ENCODE measurements at places on chromosomes 11 and 22.

- DNase-seq, result no peak
Observed at GRCh38 chr11:74004759-74005615, 3.9 kb downstream of the UCP3 start.

DNA sequence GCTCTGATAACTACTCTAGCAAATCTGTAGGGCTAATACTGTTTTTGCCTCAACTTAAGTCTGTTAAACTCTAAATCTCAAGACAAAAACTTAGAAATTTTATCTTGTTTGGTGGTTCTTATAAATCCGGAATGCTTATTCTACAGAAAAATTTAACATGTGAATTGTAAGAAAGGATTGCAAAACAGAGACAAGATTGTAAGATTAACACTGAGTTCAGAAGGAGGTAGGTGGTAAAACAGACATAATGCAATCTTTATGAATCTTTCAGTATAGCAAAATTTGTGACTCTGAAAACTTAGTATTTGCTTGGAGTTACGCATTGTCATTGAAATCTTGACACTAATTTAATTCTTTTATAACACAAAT, 263.9 kb downstream of the SBF2 start:
- no peak for DNase-seq

DNA sequence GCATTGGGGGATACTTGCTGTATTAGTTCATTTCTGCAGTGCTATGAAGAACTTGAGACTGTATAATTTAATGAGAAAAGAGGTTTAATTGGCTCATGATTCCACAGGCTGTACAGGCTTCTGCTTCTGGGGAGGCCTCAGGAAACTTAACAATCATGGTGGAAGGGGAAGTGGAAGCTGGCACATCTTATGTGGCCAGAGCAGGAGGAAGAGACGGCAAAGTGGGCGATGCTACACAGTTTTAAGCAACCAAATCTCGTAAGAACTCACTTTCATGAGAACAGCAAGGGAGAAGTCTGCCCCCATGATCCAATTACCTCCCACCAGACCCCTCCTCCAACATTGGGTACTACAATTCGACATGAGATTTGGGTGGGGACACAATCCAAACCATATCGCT, 55.1 kb downstream of the TMPRSS5 start:
- no peak for DNase-seq

GRCh38 chr22:22730655-22731373, 86.4 kb downstream of the GGTLC2 start:
- DNase-seq, result no peak

DNA sequence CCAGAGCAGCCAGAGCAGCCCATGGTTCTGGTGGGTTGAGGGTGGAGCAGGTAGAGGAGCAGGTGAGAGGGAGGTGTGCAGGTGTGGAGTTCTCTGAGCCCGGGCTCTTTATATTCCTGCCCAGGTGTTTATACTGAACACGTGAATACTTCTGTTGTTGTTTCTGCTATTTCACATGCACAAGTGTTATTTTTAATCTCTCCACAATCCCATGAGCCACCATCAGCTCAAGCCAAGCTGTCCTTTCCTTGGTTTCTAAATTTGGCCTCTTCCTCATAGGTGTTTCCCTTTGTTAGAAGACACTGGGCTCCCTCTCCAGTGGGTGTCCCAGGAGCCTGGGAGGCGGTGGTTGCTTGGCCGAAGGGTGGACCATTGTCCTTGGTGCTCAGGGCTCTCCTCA, at the start of gene KRTAP5-3:
KRTAP5-3 (minus strand) TSS at position 101 of the 400 bp plus-strand sequence; CDS start at position 23, 78 bp downstream.
- no peak for DNase-seq
